B cell (primary cell): ENCODE measurements at places on chromosomes 3 and 15.

DNA sequence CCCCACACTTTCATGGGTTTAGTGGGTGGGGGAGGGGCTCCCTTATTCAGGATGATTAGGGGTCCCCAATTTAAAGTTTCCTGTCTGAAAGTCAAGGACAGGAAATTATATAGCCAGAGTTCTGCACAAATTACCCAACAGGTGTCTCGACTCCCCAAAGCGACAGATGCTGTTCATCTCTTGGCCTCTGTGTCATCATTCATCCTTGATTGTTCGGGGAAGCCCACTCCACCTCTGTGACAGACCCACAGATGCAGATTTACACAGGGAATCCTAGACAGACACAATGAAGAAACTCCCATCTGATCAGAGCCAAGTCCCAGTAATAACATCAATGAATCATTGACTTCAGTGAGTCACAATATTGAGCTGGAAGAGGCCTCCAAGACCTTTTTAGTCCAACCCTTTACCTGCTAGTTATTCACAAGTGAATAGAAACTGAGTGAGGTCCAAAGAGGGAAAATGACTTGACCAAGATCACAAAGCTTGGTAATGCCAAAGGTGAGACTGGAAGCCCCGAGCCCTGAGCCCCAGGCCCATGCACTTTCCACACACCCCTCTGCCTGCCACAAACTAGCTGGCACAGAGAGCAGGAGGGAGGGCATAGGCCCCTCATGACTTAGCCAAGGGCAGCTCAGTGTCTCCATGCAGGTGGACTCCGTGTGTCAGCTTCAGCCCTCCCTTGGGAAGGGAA is 7.9 kb upstream of the SRP14 start:
- no peak for DNase-seq

DNA sequence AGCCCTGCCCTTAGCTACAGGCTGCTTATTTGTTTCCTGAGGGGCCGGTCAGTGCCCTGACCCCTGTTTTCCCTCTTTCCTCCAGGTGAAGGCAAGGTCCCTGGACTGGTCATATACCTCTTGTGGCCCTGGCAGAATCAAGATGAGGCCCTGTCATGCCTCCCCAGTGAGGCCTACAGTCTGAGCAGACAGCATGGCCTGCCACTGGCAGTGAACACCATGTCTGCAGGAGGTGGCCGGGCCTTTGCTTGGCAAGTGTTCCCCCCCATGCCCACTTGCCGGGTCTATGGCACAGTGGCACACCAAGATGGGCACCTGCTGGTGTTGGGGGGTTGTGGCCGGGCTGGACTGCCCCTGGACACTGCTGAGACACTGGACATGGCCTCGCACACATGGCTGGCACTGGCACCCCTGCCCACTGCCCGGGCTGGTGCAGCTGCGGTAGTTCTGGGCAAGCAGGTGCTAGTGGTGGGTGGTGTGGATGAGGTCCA is 1.2 kb downstream of the KLHDC8B start:
- DNase-seq: no peak

GRCh38 chr3:47464588-47464987 is 11.2 kb downstream of the SCAP start:
- no peak for DNase-seq

GRCh38 chr3:41301548-41301947 is 102.2 kb downstream of the CTNNB1 start:
- DNase-seq: no peak

- no peak for DNase-seq
Observed at GRCh38 chr3:99242271-99242670, 340.8 kb upstream of the DCBLD2 start.

GRCh38 chr3:124207873-124208485 is 216.1 kb upstream of the ROPN1 start:
- no peak for DNase-seq

- no peak for DNase-seq
Observed at GRCh38 chr3:166455744-166456143, 618.5 kb upstream of the BCHE start.

GRCh38 chr3:38782148-38782547 is 33.9 kb downstream of the SCN10A start:
- DNase-seq: no peak

DNA sequence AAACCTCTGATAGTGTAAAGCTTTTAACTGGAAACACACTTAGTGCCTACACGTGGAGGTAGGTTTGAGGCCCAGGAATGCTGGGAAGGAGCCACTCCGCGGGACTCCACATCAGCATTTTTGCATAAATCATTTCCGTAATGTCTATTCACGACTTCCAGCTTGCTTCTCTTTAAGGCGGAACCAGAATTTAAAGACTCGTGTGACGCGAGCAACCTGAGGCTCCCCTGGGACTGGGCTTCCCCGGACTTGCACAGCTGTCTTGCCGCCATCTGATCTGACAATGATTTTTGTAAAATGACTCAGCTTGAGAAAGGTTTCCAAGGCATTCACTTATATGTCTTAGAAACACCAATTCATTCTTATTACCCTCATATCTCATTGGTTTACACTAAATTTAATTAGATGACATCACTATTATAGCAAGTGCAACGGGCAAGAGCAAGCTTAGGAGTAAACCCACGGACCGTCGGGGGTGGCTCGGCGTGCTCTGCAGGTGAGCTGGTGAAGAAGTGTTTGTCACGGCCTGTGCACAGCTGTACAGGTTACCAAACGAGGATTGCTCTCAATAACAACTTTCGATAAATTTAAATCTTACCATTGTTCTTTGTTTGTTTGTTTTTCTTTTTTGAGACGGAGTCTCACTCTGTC is 95.2 kb downstream of the CHSY1 start:
- DNase-seq: peak; percentile 88

GRCh38 chr3:127803619-127804018 is 18.7 kb downstream of the MGLL start:
- no peak for DNase-seq
